ENCODE measurements at places on chromosomes 3 and 15. TPM values are rescaled to one million over a fixed set of nuclear protein-coding genes. Genes with fewer than 3 reads are reported as not detected.

The ZNF620 gene
- 6.3 TPM for total RNA-seq

The SCN5A gene
- 0.10 TPM for total RNA-seq

The LRRC2 gene
- 0.43 TPM for total RNA-seq

The ARHGAP11A gene
- total RNA-seq = 134 TPM

The FNDC3B gene
- 21.6 TPM for total RNA-seq

DNA sequence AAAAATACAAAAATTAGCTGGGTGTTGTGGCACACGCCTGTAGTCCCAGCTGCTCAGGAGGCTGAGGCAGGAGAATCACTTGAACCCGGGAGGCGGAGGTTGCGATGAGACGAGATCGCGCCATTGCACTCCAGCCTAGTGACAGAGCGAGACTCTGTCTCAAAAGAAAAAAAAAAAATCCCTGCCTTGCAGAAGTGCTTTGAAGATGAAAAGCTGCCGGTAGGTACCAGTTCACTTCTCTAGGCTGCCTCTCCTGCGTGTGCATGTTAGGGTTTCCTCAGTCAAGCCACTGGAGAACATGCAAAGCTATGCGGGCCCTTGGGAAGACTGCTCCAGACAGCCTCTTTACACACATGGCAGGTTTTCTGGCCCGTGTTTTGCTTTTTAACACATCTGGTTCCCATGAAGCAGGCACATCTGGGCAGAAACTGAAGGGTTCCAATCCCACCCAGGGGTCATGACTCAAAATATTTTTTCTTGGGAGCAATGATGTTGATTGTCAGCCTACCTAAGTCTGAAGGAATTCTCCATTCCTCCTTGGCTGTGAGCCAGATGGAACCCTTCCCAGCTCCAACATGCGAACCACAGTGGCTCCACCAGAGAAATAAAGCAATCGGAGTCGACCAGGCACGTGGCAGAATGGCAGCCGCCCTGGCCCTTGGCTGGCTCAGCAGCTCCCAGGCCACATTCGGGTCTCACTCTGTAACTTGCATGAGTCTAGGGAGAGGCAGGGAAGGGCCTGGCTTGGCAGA, 29.6 kb downstream of the MGLL start:
- H3K27ac ChIP-seq = no peak overlapping the region
- no peaks in the 10 kb centered on the region for H3K4me1 ChIP-seq
- H3K36me3 ChIP-seq = no peaks in the 10 kb centered on the region
- peaks cover 18% of the 10 kb centered on the region for H3K27me3 ChIP-seq
- DNase-seq = no peak

DNA sequence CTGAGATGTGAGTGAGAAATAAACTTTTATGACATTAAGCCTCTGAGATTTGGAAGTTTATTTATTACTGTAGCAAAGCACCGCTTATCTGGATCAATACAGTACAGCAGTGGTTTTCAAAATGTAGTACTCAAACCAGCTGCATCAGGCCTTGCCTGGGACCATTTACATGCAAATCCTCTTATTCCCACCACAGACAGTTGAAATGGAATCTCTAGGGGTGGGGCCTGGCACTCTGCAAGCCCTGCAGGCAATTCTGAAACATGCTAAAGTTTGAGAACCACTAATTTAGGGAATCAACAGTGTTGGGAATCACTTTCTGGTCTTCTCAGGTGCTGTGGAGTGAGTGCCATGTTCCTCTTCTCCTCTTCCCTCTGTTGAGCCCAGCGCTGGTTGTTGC, 77.8 kb upstream of the TAMM41 start:
- no peak for DNase-seq
- no peak overlapping the region for H3K4me3 ChIP-seq
- H3K27ac ChIP-seq = no peak overlapping the region
- H3K4me1 ChIP-seq = no peaks in the 10 kb centered on the region

GRCh38 chr3:17195856-17196604, 311.3 kb downstream of the PLCL2 start:
- no peak overlapping the region for H3K4me3 ChIP-seq
- no peaks in the 10 kb centered on the region for H3K27me3 ChIP-seq

- H3K27me3 ChIP-seq = no peaks in the 10 kb centered on the region
- no peak overlapping the region for H3K27ac ChIP-seq
- H3K4me3 ChIP-seq = no peak overlapping the region
Observed at GRCh38 chr3:41404582-41404981, 205.3 kb downstream of the CTNNB1 start.
